ENCODE measurements at places on chromosomes 1 and 21.

DNA sequence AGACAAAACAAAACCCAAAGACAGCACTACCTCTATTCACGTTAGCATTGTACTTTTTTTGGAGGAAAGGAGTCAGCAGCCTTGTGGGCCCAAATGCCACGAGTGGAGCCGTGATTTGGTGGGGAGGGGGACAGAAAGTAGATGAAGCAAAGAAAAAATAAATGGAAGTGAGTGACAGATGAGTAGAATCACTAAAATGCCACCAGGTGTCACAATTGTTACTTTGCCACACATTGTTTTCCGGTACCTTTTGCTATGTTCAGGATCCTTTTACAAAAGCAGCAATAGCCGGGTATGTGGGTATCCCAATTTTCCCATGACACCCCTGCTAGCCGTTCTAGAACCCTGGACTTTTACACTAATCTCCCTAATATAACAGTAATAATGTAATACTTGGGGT lies 85.0 kb upstream of the AK4 start:
- no peak for DNase-seq

- DNase-seq, result no peak
Measured at GRCh38 chr1:33003657-33004056, 33.0 kb downstream of the AK2 start.

- DNase-seq, result no peak
Measured at GRCh38 chr1:197145446-197146024, 934 bp downstream of the ASPM start.

DNA sequence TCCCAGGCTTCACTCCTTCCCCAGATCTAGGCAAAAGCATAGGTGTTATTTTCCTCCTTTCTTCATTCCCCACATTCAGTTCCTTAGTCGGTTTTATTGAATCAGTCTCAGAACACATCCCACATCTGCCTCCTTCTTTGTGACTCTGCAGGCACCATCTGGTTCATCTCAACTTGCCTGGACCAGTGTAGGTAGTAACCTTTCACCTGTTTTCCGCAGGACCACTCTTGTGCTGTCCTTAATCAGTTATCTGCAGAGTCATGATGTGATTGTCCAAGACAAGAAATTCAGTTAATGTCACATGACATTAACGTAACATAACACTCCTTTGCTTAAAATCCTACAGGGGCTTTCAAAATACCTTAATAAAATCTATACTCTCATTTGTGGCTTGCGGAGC lies 174.6 kb downstream of the CHRM3 start:
- DNase-seq, result no peak

DNA sequence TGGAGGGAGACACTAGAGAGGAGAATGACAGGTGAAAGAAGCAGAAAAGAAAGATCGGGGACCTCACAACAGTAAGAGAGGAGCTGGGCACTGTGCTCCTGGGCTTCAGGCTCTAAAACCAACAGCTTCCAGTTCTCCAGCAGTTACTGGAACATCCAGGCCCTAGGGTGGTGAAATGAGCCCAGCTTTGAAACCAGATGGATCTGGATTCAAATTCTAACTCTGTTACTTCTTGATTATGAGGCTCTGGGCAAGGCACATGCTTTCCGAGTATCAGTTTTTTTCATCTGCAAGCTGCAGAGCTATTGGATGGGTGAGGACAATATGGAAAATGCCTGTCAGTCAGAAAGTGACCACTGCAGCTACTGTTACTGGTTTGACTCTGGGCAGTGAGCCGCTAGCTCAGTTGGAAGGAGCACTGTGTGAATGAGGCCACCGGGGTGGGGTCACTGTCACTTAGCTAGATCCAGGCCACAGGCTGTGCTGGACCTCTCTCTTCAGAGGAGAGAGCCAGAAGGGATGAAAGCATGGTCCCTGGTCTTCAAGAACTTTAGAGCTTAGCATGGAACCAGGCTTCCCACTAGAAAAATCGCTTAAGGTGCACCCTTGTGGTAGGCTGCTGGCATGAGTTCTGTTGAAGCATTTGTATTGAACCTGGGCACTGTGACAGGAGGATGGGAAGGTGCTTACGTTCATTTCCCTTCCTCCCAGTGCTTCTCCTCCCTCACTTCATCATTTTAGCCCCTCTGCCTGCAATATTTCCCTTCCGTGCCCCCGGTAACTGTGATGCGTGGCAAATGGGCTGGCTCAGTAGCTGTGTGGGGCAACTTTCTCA lies 12.2 kb downstream of the PLEKHO1 start:
- no peak for DNase-seq
